ENCODE measurements at places on chromosomes 16 and 17. TPM values are rescaled to one million over a fixed set of nuclear protein-coding genes. Genes with fewer than 3 reads are reported as not detected.

RNF222 gene
- polyA plus RNA-seq: not detected

DUSP14 gene
- polyA plus RNA-seq: 9.4 TPM

CARD14 gene
- polyA plus RNA-seq: 0.50 TPM

KRTAP2-2 gene
- polyA plus RNA-seq: not detected
